RPMI8226 (cell line): ENCODE measurements at places on chromosomes 12 and 14.

GRCh38 chr12:21988619-21989018 lies 47.4 kb upstream of the ABCC9 start:
- no peak for DNase-seq

GRCh38 chr14:68284834-68285233 lies 465.3 kb downstream of the RAD51B start:
- DNase-seq = no peak

GRCh38 chr14:91269076-91269991 lies 24.8 kb upstream of the GPR68 start:
- DNase-seq = no peak

- no peak for DNase-seq
Observed at GRCh38 chr14:32494609-32495434, 165.7 kb downstream of the AKAP6 start.

- DNase-seq = no peak
Observed at GRCh38 chr12:50066402-50066801, 9.0 kb downstream of the ASIC1 start.

- peak; percentile 51 for DNase-seq
Observed at GRCh38 chr12:54592316-54592715, 3.9 kb upstream of the PPP1R1A start.

DNA sequence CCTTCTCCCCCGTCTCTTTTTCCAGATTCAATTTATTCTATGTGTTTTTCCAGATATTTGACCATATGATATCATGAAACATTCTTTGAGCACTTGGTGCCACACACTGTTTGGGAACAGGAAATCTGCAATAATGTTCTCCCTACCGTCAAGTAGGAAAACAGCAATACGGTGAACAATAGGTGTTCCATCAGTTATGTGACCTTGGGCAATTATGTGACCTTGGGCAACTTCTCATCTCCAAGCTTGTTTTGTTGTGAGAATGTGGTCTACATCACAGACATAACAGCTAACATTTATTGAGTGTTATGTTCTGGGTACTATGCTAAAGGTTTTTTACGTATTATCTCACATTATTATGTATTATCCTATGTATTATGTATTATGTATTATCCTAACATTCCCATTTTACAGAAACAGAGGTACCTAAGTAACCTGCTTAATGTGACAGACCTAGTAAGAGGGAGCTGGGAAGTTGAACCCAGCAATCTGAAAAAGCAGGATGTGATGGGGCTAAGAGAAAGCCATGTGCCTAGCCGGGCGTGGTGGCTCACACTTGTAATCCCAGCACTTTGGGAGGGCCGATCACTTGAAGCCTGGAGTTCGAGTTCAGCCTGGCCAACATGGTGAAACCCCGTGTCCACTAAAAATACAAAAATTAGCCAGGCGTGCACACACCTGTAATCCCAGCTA lies 1.2 kb upstream of the NEK9 start:
- DNase-seq = no peak

- DNase-seq = peak; percentile 39
Observed at GRCh38 chr14:74038020-74038859, 19.1 kb downstream of the BBOF1 start.

DNA sequence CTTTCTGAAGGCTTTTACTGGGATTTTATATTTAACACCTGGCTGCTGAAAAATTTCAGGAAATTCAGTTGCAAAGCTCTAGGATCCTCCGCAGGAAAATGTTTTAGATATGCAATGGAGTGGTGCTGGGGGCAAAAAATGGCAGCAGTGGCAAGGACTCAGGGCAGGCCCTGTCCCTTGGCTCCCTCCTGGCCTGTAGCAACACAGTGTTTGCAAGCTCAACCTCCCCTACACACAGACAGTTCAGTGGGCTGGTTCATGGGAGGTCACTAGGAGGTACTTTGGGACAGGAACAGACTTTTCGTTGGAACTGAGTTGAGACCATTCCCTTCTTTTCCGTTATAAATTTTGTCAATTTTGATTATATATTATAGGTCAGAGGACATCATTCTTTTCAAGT lies 270.4 kb downstream of the ADAMTS20 start:
- no peak for DNase-seq

GRCh38 chr12:122022393-122023338 lies 982 bp downstream of the BCL7A start:
- peak; percentile 42 for DNase-seq

GRCh38 chr14:57729208-57730187 lies 136.4 kb downstream of the SLC35F4 start:
- no peak for DNase-seq

DNA sequence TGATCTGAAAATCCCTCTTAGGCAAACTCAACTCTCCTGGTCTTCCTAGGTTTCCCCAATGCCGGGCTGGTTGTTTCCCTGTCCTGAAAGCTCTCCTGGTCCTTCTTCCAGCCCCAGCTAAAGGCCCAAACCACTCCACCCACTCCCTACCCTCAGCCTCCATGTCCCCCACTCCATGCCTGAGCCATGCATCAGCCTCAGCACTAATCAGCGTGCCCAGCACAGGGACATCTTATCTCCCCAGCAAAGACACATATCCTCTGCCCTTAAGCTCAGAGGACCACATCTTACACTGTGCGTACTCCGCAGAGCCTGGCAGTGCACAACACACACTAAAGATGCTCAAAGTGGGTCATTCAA lies 25.9 kb downstream of the ACTN1 start:
- DNase-seq = no peak

DNA sequence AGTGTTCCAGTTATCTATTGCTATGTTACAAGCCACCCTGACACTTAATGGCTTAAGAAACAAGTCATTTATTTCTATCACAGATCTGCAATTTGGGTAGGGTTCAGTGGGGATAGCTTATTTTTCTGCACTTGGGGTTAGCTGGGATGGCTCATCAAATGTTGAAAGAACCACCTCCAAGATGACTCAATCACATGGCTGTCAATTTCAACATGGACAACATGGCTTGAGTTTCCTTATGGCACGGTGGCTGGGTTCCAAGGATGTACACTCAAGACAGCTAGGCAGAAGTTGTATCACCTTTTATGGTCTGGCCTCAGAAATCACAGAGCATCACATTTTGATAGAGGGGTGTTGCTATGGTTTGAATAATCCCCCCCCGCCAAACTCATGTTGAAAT lies 24.5 kb upstream of the IGF1 start:
- DNase-seq = no peak

DNA sequence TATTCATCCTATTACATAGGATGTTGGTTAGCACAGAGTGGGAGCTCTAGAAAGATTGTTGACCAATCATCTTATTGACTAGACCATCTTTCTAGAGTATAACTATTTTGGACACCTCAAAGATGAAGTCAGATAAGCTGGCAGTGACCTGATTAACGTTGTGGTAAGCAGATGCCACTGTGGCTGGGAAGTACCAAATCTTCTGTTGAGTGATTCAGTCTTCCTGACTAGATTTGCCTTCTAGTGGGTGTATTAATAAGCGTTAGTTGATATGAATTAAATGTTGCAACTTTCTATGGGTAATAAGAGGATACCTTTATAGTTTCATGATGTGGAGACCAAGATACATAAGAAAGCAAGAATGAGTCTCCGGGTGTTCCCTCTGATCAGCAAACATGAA lies 51.2 kb upstream of the HELB start:
- no peak for DNase-seq

- DNase-seq = no peak
Observed at GRCh38 chr14:97061198-97061597, 264.0 kb downstream of the VRK1 start.

GRCh38 chr12:52184813-52185212 lies 7.0 kb downstream of the KRT80 start:
- DNase-seq = no peak

- DNase-seq = no peak
Observed at GRCh38 chr12:12505544-12506495, 56.8 kb downstream of the DUSP16 start.

- no peak for DNase-seq
Observed at GRCh38 chr14:98868866-98869265, 403.1 kb downstream of the BCL11B start.

GRCh38 chr12:114440270-114441038 lies 34.5 kb upstream of the TBX5 start:
- DNase-seq = no peak

GRCh38 chr12:74021937-74022336 lies 515.7 kb upstream of the ATXN7L3B start:
- DNase-seq = peak; percentile 64

GRCh38 chr12:91743280-91743679 lies 402.4 kb downstream of the BTG1 start:
- no peak for DNase-seq
